ENCODE measurements at places on chromosomes 4 and X.

- DNase-seq, result peak; percentile 75
These were observed 42.1 kb downstream of the RHOH start for GRCh38 chr4:40238700-40239548.

DNA sequence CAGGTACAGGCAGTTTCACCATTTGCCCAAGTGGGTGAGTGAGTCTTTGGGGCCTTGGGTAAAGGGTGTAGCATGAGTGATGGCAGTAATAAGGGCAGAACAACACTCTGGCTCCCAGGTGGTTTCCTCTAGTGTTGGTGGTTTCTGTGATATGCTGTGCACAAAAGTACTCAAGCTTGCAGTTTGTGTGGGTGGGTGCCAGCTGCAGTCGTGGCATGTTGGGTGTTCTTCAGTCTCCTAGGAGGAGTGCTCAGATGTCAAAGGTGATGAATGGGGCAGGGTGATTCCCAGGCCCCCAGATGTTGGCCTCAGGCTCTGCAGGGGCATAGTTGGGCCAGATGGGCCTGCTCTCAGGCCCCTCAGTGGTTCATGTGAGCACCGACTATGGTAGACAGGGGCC lies 166.1 kb upstream of the KLF8 start:
- no peak for DNase-seq

DNA sequence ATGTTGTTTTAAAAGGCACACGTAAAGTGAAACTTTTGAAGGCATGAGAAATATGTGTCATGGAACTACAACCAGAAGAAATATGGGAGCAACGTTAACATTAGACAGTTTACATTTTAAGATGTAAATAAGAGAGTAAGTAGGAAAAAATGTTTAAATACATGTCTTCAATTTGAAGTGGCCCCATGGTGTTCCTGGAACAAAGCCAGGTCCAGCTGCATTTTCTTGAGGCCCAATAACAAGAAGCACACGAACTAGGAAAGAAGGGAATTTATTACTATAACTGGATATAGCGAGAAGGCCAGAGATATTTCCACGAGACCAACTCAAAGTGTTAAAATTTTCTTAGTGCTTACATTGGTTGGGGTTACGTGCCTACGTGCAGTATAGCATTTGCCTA lies 458.1 kb downstream of the KCTD8 start:
- no peak for DNase-seq

- DNase-seq, result no peak
These were observed 92.3 kb downstream of the DIAPH2 start for GRCh38 chrX:96776966-96777365.

- no peak for DNase-seq
These were observed 56.0 kb downstream of the GSX2 start for GRCh38 chr4:54155936-54156335.

- DNase-seq, result no peak
These were observed 61.0 kb downstream of the HPRT1 start for GRCh38 chrX:134520860-134521390.

GRCh38 chr4:94534401-94535312 lies 82.9 kb downstream of the PDLIM5 start:
- no peak for DNase-seq

DNA sequence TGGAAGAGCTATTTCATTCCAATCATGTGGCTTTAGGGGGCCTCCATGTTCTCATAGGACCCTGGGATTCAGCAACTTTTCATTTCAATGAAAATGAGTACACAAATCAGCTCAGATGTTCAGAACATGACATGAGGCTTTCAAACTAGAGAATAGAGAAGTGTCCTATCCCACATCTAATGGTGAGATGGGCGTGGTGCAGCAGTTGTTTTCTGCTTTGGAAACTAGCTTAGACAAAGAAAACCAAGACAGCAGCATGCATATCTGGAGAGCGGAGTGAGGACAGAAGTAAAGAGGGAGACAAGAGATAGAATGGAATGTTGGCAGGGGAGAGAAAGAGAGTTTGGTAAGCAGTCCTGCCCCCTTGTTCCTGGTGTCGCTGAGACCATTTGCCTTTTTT lies 1009.1 kb upstream of the IGFBP7 start:
- DNase-seq, result no peak

DNA sequence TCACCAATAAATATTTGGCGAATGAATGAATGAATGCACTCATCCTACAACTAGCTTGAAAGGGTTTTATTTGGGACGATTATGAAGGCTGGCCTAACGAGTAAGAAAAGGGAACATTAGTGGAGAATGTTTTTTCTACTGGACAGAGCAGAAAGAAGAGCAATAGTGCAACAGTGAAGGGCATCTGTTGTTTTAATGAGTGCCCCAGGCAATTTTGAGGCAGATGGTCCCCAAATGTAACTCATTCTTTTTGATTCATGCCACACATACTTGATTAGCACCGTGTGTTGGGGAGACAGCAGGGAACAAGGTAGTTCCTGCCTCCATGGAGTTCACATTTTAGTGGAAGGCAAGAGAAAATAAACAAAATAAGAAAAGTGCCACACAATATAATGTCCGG lies 22.7 kb upstream of the INTS6L start:
- no peak for DNase-seq

DNA sequence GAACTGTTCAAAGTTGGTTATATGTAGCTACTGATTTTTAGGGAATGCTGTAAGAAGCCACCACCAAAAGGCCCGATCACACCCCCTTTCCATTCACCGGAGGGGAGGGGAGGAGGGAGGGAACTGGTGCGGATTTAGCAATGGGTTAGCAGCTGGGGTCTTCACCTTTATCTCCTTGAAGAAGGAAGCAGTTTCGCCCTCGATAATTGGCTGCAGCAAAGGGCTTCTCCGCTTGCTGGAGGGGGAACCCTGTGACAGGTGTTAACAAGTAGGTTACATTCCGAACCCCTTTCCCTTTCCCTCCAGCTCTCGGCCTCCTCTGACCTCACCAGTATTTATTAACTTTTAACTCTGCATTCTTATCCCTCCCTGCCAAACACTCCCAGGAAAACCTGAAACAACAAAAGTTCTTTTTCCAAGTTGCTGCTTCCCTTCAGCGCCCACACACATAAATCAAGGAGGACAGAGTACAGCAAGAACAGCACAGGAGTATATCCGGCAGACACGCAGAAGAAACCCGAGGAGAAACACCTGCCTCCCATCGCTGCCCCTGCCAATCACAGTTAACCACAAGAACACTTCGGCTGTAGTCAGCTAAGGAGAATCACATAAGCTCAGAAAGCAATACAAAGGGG lies 39.8 kb upstream of the NAP1L5 start:
- DNase-seq, result no peak

DNA sequence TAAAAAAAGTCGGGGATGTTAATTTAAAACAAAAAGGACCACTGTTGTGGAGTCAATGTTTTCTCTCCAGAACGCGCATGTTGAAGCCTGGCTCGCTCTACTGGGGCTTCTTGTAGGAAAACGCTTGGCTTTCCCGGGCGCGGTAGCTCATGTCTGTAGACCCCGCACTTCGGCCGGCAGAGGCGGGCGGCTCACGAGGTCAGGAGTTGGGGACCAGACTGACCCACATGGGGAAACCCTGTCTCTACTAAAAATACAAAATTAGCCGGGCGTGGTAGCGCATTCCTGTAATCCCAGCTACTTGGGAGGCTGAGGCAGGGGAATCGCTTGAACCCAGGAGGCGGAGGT lies 15.6 kb downstream of the NELFA start:
- DNase-seq, result no peak

DNA sequence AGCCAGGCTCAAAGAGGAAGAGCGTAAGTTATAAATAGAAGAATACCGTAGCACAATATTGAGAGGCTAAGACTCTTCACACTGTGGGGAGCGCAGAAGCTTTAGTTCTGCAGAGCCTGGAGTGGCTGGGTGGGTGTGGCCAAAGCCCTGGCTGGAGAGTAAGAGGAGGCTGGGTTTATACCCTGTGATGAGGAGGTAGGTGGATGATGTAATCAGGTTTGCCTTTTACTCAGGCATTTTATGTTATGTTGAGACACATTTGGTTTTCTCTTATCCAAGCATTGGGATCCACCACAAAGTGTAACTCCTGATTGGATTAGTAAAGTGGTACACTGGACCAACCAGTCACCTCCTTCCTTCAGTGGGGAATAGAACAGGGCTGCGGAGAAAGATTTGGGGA lies 13.9 kb downstream of the CDS1 start:
- DNase-seq, result no peak

DNA sequence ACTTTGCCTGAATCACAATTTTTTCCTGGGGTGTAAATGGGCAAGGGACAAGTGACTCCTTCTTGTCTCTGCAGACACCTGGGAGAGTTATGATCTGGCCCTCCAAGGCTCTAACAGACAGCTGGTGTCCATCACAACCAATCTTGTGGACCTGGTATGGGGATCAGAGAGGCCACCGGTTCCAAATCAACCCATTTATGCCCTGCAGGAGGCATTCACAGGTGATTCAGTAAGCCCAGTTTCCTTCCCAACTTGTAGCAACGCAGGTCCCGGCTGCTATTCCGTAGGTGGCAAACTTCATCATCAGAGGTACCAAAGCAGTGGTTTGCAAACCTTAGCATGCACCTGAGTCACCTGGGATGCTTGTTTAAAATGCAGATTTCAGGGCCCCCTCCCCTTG lies 8.8 kb downstream of the XPNPEP2 start:
- no peak for DNase-seq

- DNase-seq, result no peak
These were observed 335.2 kb downstream of the PPP1R2C start for GRCh38 chrX:42442745-42443144.

- no peak for DNase-seq
These were observed 636.3 kb upstream of the FTHL17 start for GRCh38 chrX:31708116-31708515.

- DNase-seq, result no peak
These were observed 47.3 kb downstream of the KCNIP4 start for GRCh38 chr4:21901281-21901680.

DNA sequence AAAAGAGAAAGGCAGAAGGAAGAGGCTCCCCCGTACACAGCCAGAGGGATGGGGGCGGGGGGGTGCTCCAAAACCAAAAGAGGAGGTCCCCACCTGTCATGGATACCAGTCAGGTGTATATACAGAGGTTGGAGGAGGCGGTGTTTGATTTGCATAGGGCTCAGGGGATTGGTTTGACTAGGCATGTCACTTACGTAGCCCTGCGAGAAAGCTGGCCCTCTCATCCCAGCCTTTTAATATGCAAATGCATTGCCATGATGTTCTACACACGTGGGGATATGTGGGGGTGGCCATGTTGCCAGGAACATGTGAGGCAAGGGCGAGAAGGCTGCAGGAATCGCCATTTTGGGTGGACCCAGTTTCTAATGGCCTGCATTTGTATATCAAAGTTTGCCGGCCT lies 38.6 kb downstream of the TMEM150C start:
- no peak for DNase-seq

DNA sequence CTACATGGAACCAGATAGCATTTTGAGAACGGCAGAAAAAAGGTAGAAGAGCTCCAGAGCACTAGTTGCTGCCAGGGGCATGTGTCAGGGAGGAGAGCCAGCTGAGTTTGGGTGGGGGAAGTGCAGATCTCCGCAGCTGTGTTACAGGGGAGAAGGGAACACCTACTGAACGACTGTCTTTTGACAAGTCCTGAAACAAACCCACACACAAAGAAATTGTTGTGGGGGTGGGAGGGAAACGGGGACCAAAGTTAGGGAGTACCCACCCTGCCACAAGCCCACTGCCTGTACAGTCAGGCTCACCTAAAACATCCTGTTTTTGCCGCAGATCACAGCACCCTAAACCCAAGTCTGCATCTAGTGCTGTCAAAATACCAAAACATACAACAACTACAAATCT lies 55.5 kb downstream of the LEF1 start:
- DNase-seq, result no peak

GRCh38 chr4:107654694-107655093 lies 65.3 kb downstream of the PAPSS1 start:
- DNase-seq, result no peak

DNA sequence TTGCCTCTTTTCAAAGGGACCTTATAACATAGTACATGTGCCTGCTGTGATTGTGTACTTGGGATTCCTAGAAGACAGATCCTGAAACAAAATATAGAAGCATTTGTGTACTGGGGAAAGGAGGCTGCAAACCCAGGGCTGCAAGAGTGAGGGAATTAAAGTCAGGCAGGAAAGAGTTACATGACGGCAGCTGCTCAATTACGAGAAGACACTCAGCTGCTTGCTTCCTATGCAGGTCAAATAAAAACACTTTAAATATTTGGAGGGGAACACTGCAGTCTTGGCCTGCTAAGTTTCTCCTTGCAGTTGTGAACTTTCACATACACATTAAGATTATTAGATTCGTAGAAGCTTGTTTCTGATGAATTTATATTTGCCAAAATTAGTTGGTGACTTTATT lies 191.9 kb upstream of the CXCL13 start:
- no peak for DNase-seq

GRCh38 chr4:95546866-95547714 lies 1.7 kb downstream of the UNC5C start:
- DNase-seq, result no peak

DNA sequence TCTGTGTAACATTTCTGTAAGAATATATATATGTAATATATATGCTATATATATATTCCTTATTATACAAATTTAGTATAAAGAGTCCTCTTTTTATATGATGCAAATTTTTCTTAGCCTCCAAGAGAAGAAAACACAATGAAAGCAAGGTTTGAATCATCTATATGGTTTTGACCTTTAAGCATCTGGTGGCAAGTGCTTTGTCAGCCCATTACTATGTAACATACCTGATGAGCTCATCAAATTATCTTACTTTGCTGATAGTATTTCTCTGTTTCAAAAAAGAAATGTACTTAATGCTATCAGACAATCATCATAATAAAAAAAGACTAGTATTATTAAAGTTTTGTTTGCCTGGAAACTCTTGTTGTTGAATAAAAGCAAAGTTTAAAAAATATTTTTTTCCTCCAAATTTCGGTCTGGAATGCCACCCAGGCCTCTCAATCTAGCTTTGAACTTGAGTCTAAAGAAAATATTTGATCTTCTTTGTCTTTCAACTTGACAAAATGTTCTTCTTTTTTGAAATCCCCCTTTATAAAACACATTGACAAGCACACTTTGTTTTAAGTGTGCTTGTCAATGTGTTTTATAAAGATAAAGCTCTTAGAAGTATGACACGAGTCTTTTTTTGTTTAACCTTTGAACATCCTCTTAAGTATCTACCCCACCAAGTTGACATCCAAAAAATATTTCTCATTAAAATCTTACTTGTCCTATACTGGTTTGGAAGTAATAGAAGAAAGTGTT lies 26.2 kb downstream of the ZNF330 start:
- DNase-seq, result no peak

DNA sequence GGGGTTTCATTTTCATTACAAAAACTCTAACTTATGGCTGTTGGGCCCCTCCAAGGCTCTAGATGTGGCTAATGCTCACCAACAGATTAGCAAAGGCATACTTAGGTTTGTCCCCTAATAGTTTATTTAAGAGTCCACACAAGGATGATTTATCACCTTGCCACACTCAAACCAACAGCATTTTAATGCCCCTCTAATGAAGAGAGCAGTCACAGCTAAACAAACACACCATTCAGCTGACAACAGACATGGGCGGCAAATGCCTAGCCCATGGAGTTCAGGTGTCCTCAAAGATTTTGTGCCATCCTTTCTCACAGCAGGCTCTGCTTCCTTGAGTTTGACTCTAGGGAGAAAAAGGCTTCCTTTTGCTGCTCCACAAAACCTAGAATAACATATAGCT lies 61.8 kb upstream of the CITED1 start:
- no peak for DNase-seq

All from stimulated activated CD4-positive, alpha-beta T cell treated with anti-CD3 and anti-CD28 coated beads, Interleukin-2, amount 100 ng/mL, for 4 hours (primary cell).